ENCODE measurements at places on chromosomes 4 and X. TPM values are rescaled to one million over a fixed set of nuclear protein-coding genes. Genes with fewer than 3 reads are reported as not detected.

ALPK1 gene
- 1.3 TPM for total RNA-seq

BMX gene
- total RNA-seq = not detected

LARP7 gene
- total RNA-seq = 50.0 TPM

DNA sequence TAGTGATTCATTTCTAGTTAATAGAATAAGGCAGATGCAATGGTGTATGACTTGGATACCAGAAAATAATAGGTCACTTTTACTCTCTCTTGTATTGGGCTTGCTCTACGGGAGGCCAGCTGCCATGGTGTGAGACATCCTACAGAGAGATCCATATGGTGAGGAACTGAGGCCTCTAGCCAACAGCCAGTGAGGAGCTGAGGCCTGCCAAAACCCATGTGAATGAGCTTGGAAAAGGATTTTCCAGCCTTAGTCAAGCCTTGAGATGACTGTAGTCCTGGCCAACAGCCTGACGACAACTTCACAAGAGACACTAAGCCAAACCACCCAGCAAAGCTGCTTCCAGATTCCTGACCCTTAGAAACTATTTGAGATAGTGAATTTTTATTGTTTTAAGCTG lies 1300.2 kb downstream of the RAPGEF2 start:
- no peak for DNase-seq

DNA sequence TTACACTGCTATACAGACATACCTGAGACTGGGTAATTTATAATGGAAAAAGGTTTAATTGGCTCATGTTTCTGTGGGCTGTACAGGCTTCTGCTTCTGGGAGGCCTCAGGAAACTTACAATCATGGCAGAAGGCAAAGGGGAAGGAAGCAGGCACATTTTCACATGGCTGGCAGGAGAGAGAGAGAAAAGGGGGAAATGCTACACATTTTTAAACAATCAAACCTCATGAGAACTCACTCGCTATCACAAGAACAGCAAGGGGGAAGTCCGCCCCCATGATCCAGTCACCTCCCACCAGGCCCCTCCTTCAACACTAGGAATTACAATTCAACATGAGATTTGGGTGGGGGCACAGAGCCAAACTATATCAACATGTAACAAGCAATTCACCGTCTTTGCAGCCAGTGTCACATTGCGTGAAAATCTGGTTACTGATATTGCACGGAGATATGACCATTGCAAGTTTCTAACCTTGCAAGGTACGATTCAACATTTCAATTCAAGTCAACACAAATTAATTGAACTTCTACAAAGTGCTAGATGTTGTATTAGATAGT lies 61.7 kb upstream of the RELL1 start:
- no peak for DNase-seq

DNA sequence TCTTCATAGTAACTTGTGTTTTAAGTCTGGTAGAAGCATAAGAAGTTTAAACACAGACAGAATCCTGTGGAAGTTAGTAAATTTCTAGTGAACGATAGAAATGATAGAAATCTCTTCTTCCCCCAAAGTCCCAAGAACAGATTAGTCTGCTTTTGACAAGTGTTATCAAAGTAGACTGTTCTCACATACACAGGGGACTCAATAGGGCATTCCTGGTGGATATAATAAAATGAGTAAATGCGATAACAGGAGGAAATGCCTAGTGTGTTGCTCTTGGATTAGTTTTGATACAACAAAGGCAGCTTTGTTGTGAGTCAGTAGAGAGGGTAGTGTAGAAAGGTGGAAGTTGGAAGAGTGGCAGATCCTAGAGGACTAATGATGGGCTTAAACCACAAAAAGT lies 43.5 kb downstream of the CLCN3 start:
- DNase-seq = no peak

GRCh38 chr4:4254666-4255065 lies 6.6 kb upstream of the TMEM128 start:
- DNase-seq = no peak

DNA sequence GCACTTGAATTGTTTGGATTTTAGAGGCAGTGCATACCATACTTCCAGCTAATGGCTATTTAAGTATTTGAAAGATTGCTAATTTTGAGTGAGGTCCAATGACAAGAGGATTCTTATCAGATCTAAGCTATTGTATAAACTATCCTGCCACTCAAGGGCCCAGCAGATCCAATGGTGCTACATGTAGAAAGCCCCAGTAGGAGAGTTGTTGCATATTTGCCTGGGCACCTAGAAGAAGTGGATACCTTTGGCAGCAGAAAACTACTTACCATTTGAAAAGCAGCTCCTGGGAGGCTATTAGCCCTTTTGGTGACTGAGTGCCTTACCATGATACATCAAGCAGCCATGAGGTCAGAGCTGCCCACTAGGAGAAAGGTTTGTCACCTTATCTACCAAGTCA lies 447.3 kb downstream of the C4orf33 start:
- no peak for DNase-seq

DNA sequence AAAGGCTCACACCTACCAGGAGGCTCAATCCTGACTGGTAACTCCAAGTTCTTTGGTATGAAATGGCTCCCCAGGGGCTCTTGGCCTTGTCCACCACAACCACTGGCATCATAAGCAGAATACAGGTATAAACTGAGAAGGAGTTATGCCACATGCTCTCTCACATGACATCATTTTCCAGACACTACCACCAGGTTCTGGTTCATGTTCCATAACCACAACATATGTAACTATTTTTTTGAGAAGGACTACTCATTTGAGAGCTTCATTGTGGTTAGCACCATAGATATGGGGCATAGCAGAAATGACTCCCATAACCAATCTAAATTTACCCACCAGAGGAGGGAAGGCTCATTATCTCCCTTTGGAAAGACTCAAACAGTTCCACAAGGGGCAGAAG lies 19.6 kb downstream of the PRDM5 start:
- DNase-seq = no peak

GRCh38 chr4:68490826-68491457 lies 43.7 kb downstream of the TMPRSS11E start:
- no peak for DNase-seq

DNA sequence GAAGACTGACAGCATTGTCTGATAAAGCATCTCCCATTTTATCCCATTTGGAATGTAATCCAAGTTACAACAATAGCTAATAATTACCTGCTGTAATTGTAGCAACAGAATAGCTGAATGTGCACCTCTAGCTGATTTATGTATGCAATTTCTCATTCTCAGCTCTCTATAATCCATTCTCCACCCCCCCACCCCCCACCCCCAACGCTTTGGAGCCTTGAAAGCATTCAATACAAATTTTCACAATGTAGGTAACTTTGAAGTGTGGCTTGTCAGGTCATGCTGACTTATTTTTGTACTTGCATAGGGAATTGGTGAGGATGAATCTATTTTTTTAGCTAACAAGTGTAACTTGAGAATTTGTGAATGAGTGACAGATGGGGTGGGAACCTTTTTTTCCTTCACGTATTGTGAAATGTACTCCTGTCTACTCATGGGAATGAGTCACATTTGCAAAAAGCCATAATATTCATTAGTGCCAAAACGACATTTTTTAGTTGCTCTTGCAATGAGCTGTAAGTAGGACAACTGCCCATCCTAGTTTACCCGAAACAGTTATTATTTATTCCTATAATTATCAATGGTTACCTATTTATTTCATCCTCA lies 159.3 kb downstream of the PALLD start:
- no peak for DNase-seq

GRCh38 chr4:138330531-138330930 lies 88.4 kb upstream of the SLC7A11 start:
- DNase-seq = no peak

Measured in neural crest cell (in vitro differentiated cells).